ENCODE measurements at places on chromosomes 1 and 21.

DNA sequence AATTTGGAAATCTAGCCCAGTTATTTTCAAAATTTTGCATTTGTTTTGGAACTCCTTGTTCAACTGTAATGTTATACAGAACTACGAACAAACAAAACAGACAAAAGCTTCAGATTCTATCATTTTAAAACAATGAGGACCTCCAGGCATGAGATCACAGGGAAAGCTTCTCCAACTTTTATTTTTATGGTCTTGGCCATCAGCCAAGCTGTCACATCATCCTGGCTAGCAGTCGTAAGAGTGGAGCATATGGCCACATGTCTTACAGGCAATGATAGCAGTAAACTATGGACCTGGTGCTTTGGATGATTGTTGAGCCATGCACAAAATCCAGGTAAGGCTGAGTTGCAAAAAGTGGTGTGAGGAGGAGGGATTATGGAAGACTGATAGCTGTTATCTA, 299.6 kb downstream of the LMX1A start:
- DNase-seq: no peak

- DNase-seq: no peak
Observed at GRCh38 chr1:155529109-155529508, 33.5 kb downstream of the ASH1L start.

- DNase-seq: no peak
Observed at GRCh38 chr1:26418865-26419349, 8.3 kb downstream of the LIN28A start.

DNA sequence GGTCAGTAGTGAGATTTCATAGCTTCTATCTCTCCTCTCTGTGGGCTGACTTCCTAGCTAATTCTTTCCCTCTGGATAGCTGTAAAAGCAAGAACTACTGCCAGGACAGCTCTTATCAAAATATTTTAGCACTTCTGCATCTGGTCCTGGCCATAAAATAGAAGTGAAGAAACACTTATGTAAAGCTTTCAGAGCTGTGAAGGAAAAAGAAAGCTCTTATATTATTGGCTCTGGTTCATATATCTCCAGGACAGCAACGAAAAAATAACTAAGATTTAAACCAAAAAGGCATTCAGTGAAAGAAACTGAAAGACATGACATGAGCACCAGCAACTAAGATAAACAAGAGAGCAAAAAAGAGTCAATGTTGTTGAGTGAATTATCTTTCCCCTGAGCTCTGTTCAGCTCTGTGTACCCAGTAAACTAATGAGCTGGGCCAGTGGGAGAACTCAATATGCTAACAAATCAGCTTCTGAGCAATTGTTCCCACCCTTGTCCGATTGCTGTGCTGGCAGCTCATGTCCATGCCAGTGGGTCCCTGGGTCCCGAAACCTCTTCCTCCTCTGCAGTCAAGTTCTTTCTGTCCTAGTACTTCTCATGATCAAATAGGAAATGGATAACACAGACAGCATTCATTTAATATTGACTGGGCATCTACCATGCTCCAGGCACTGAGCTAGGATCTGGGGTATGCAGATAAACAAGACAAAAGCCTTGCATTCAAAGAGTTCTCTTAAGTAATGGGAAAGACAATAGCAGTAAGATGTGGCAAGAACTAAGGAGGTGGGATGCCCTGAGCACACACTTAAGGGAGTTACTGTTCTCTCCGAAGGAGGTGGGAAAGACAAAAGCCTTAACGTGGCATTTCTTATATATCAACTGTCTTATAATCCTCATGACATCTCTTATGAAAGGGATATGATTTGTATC, 45.3 kb upstream of the MAN1A2 start:
- no peak for DNase-seq

DNA sequence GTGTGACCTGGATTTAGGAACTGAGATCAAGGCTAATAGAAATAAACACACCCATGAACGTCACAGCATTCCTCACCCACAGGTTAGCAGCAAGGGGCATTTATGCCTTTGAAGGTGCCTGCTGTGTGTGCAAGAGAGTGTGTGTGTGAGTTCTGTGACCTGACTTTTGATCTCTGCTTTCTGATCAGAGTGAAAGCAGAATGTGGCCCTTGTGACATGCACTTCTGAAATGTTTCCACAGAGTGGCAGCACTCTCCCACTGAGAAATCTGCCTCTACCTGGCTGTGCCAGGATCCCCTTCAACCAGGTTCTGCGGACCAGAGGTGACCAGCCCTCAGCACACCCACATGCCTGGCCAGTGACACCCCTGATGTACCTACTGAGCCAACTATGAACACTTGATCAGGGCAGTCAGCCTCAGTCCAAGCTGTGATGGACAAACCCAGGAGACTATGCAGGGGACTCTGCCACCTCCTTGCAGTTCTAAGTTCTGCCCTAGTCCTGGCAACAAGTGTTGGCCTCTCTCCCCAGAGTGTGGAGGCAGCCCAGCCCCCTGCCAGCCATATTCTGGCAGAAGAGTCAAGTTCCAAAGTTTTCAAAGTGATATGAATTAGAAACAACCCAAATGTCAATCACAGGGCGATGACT, 41.0 kb downstream of the RXRG start:
- peak; percentile 33 for DNase-seq

DNA sequence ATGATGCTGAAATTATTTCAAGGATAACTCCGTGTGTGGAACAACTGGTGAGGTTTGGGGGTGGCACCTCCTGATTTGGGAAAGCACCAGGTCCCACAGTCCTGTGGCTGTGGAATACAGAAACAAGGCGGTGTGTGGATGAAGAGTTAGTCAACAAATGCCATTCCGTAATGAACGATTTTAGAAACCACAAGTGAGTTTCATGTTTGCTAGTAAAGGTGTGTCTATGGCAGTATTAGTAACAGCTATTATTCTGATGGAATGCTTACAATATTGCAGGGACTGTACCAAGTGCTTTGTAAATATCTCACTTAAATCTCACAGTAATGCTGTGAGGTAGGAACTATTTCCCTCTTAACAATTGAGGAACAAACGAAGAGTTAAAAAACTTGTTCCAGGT, 53.8 kb downstream of the B3GALNT2 start:
- no peak for DNase-seq

GRCh38 chr1:245765230-245766000, 610.6 kb downstream of the KIF26B start:
- DNase-seq: no peak

DNA sequence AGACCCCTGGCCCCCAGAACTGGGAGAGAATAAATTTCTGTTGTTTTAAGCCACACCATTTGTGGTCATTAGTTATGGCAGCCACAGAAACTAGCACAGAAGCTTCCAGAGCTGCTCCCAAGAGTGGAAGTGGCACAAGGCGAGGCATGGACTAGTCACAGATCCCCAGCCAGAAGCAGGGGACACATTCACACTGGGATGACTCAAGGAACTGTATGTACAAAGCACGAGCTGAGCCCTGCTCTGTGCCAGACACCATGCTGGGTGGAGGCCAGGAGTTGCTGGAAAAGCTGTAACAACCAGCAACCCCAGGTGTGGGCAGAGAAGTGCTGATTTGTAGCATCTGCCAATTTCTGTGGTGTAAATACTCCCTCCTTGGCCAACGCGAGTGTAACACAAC, 55.6 kb downstream of the TCP10L start:
- no peak for DNase-seq

DNA sequence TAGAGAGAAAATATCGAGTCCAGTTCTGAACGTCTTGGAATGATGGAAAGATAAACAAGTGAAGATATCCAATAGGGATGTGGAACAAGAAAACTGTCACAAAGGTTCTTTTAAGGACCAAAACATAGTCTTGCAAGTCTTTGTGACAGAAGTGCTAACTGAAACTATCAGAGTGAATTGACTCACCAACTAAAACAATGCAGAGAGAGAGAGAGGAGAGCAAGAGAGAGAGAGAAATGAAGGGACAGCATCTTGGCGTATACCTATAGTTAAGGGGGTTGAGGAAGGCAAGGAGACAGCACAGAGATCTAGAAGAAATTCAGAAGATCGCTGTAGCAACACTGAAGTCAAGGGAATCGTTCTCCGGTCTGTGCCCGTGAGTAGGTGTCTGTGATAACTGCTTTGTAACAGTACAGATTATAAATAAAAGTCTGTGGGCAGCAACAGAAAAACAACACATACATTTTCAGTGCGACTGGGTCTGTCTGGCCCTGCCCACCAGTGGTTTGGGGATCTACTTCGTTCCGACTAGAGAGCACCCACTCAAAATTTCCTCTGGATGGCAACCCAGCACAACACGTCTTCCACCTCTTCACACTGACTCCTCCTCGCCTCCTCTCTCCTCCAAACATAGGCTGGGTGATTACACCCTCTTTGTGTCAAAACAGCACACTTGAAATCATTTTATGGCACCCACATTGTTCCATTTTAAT, 4.8 kb upstream of the COA6 start:
- DNase-seq: peak; percentile 60

- no peak for DNase-seq
Observed at GRCh38 chr1:60861961-60862567, 220.3 kb upstream of the NFIA start.

DNA sequence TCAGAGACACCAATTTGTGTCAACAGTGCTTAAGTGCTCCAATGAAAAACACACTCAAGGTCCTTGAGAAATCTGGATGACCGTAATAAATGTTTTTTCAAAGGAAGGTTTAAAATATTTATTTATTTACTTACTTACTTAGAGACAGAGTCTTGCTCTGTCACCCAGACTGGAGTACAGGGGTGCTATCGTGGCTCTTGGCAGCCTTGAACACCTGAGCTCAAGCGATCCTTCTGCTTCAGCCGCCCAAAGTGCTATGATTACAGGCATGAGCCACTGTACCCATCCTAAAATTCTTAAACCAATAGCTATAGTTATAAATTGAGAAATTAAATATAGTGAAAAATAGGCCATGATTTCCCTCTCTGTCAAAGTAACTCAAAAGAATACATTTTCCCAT, 17.3 kb upstream of the ERICH3 start:
- no peak for DNase-seq

GRCh38 chr1:159120317-159120716, 43.8 kb upstream of the AIM2 start:
- DNase-seq: no peak

DNA sequence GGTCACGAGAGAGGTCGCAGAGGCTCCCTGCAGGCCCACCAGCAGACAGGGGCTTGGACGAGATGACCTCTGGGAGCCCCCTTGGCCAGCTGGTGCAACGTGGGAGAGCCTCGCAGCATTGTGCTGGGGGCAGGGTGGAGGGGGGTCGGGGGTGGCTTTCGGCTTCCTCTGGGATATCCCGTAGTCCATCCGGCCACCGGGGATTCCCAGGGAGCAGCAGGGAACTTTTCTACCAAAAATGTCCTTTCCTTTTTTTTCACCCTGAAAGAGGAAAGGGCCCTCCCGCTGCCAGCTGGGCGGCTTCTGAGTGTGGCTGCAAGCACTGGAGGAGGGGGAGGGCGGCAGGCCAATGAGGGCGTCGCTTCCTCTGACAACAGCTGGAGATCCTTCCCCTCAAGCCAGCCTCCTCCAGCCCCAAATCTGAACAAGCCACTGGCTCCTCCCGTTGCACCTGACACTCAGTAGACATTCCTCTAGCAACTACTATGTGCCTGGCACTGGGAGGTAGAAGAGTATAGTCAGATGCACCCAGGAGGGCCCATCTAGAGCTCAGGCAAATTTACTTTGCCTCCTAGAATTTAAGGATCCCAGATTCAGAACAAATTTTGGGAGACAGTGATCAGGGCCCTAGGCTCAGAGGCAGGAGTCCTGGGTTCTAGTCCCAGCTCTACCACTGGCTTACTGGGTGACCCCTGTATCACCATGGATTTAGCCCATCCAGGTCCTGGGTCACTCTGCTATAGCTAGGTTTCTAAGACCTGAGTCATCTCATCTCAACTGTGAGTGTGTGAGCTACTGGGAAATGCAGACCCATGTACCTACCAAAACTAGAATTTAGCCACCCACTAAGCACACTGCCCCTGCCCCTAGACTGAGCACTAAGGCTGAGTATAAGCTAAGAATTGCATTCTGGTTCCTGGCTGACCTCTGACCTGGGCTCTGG, 2.7 kb downstream of the MOB3C start:
- peak; percentile 93 for DNase-seq

- peak; percentile 68 for DNase-seq
Observed at GRCh38 chr1:161119092-161119903, 1.4 kb downstream of the NIT1 start.

DNA sequence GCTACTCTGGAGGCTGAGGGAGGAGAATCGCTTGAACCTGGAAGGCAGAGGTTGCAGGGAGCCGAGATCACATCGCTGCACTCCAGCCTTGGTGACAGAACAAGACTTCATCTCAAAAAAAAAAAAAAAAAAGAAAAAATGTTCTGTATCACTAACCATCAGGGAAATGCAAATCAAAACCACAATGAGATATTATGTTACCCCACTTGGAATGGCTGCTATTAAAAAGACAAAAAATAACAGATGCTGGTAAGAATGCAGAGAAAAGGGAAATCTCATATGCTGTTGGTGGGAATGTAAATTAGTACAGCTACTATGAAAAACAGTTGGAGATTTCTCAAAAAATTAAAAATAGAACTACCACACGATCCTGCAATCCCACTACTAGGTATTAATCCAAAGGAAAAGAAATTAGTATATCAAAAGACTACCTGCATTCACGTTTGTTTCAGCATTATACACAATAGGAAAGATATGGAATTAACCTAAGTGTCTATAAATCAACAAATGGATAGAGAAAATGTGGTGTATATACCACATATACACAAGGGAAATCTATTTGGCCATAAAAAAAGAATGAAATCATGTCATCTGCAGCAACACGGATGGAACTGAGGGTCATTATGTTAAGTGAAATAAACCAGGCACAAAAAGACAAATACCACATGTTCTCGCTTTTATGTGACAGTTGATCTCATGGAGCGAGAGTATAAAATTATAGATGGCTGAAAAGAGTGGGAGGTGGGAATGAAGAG, 62.6 kb downstream of the ABL2 start:
- DNase-seq: no peak

DNA sequence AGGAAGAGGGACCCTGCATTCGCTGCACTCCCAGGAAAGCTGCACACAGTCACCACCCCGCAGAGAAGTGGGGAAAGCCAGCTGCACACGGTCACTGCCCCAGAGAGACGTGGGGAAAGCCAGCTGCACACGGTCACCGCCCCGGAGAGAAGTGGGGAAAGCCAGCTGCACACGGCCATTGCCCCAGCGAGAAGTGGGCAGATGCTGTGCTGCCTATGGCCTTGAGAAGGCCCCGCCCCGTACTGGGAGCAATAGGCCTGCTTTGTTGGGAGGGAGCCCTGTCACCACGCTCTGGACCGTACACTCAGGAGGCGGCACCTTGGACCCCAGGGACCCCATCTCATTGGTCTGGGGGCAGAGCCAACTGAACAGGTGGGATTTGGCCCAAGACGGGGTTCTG, 4.3 kb upstream of the GPR153 start:
- DNase-seq: no peak

GRCh38 chr1:160207771-160208556, 2.8 kb downstream of the PEA15 start:
- no peak for DNase-seq

DNA sequence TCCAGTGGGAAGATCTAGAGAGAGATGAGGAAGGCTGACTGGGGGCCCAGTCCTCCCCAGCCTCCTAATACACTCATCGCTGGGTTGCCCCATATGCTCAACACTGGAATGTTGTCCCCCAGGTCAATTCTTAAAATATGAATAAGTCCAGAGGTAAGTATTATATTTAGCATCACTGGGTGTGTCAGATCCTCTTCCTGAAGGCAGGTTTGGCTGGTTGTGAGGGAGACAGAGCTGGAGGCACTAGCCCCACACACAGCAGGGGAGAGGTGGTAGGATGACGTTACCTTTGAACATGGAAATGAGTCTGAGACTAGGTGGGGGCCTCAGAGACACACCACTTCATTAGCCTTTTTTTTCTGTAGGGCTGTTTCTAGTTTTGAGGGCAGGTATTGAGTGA, 42.6 kb downstream of the SLC44A3 start:
- no peak for DNase-seq

All from suppressor macrophage (primary cell).